ENCODE measurements at places on chromosomes 7 and 10.

DNA sequence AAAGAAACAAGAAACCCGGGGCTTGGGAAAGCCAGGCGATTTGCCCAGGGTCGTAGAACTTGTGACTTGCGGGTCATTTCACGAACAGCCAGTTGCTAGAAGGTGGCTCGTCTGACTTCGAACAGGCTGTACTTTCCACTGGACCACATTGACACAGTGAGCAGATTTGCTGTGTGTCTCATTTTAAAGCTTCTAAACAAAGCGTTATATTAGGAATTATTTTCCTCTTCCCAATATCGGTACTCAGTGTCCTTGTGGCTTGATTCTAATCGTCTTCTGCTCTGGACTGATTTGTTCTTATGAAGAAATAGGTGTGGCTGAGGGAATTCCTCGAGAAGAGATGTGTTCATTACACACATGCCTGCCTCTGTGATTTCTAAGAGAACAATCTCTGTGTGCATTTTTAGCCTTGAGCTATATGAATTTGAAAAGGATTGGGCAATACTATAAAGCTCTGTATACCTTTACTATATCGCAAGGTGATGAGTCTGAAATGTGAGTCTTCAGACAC lies 150.0 kb upstream of the PRR15 start:
- no peak for DNase-seq

DNA sequence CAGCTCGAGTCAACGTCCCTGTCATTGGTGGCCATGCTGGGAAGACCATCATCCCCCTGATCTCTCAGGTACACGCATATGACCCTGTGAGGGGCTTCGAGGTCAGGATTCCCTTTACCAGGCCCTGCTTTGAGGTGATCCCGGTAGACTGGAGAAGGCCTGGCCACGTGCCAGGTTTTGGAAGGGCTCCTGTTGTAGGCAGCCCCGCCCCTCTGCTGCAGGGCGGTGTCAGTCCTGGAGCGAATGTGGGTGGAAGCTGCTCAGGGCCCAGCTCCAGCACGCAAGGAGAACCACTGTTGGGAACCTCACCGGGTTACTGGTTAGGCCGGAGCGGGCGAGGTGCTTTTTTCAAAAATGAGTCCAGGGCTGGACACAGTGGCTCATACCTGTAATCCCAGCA lies 15.6 kb downstream of the MDH2 start:
- no peak for DNase-seq

GRCh38 chr7:146956321-146956720 lies 839.7 kb downstream of the CNTNAP2 start:
- DNase-seq: no peak

DNA sequence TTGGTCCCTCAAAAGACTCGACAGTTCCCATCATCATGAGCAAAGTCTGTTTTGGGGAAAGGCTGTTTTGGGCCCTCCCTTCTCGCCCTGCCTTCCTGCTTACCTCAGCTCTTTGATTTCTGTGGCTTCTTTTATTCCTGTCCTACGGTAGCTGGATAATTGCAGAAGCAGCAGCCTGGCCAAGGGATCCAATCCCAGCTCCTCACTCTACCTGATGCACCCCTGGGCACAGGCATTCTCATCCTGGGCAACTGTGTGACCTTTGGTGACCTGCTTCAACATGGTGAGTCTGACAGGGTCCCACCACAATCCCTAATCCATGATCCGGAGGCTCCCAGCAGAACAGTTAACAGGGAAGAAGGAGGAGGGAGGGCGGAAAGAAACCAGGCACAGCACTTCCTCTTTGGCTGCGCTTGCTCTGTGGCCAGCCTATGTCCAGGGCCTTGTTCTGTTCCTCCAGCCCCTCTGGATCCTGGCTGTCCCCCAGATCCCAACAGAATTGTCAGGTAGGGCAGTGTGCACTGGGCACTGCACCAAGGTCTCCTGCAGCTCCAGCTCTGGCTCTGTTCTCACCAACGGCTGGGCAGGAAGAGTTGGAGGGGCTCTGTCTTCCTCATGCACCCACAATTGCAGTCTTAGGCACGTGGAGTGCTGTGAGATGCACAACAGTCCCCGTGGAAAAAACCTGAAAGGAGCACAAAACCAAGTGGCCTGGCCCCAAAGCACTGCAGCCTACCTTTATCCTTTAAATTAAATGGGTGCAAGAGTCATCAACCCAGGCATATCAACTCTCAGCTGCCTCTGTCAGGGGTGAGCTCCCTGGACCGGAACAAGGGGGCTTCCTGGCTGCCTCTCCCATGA lies 144.4 kb downstream of the PTPN20 start:
- no peak for DNase-seq

GRCh38 chr10:11609492-11610093 lies 1.9 kb downstream of the USP6NL start:
- no peak for DNase-seq

DNA sequence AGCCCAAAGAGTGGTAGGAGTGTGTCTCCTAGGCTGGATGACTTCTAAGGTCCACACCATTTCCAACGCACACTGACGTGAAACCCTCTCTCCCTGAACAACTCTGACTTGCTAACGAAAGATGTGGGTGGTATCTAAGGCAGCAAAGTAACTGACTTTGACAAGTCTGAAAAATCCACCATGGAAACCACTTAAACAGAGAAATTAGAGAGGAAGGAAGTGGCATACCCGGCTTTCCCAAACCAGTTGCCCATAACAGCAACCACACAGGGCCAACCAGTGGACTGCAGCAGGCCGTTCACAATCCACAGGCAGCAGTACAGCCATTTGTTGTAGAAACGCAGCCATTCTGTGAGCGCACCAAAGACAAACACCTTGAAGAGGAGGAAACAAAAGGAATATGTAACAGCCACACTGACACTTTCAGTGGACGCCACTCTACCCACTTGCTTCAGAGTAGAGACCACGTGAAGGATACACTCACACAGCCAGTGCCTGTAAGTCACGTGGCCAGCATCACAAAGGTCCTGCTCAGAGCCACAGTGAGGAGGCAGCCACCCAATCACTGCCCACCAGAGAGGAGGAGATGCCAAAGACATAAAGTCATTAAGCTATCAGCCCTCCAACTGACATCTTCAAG lies 39.8 kb downstream of the SLC37A3 start:
- no peak for DNase-seq

DNA sequence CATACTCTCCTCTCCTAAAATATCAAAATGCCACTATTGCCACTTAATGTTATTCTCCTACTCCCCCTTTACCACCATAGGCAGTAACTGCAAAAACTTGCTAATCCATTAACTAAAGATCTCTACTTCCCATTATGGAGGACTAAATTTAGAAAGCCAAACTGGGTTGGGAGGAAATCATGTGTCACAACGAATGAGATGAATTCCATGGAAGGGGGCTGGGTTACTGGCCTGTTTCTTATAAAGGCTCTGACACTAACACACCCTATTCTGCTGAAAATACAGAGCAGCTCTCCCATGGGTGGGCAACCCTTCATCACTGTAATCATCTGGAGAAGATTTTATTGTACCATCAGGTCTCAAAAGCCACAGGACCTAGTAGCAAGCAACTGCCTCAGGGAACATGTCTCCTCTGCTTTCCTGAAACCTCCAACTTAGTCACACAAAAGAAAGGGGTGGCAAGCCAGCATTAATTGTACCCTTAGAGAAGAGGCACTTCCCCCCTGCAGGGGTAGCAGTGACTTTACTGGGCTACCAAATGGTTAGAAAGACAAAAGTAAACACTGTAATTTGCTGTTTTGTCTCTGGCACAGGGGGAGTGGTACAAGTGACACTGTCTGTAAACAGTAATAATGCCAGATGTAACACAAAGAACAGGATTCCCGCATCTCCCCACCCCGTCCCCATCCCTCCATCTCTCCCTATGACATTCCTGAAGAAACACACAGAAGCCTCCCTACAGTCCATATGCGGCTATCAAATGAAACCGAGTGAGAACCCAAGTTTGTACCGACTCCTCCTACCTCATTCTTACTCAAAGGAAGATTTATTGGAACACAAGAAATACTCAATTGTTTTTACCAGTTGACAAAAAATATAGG lies 81.6 kb downstream of the ARMH3 start:
- no peak for DNase-seq

- DNase-seq: no peak
Measured at GRCh38 chr7:7035851-7036250, 146.5 kb upstream of the C1GALT1 start.

DNA sequence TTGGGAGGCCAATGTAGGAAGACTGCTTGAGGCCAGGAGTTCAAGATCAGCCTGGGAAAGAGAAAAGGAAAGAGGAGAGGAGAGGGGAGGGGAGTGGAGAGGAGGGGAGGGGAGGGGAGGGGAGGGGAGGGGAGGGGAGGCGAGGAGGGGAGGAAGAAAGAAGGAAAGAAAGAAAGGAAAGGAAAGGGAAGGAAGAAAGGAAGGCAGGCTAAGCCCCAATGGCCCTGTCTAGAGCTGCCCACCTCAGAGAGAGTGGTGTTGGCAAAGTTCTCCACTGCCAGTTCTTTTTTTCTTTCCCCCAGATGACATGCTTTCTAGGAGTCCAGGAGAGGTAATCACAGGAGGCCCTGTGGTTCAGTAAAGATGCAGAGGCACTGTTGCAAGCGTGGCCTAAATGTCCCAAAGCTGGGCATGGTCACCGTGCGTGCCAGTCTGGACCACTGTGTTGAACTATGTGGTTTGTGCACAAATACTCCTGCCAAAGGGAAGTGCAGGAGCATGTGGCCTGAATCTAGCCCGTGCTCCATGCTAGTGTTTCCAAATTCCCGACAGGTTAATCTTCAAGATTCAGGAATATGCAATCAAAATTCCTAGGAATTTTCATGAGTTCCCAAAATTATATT lies 39.7 kb downstream of the ODAD2 start:
- DNase-seq: no peak

DNA sequence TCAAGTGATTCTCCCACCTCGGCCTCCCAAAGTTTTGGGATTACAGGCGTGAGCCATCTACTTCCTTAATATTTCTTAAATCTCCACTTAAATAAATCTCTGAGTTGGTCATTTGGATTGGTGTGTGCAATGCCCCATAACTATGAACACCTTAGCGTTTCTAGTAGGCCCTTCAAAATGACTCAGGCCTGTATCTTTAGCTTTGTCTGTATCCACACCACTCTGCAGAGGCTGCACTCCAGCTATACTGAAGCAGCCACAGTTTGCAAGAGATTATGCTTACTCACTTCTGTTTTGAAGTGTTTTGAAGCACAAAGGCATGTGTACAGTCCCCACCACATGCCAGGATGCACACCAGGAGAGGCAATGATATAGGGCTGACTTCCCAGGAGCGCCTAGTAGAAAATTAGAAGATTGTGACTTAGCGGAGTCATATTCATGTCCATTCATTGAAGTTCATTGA lies 2.4 kb upstream of the ST7 start:
- DNase-seq: no peak

DNA sequence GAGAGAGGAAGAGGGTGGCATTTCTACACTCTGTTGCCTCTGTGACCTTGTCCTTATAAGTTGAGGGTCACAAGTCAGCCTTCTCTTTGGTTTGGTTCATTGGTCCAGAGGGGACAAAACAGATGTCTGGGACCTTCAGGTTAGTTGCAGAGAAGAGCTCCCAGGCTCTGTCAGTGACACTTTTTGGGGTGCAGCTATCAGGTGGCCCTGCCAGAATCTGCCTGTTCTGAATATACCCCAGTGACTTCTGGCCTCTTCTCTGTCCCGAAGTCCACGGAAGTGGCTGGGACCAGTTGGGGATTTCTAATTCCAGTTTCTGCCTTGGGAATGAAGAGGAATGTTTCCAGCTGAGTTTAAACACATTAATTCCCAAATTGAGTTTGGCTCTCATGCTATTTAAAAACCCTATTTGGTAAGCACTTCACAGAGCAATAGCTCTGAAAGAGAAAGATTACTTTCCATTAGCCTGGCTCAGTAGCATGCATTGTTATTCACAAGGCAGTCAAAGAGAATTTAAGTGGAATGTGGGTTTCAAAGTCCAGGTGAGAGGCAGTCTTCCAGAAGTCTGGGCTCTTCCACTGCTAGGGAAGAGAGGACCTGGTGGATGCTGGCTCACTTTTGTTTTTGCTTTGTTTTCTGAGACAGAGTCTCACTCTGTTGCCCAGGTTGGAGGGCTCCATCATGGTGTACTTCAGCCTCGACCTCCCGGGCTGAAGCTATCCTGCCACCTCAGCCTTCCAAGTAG lies 237.8 kb upstream of the GALNT17 start:
- no peak for DNase-seq

DNA sequence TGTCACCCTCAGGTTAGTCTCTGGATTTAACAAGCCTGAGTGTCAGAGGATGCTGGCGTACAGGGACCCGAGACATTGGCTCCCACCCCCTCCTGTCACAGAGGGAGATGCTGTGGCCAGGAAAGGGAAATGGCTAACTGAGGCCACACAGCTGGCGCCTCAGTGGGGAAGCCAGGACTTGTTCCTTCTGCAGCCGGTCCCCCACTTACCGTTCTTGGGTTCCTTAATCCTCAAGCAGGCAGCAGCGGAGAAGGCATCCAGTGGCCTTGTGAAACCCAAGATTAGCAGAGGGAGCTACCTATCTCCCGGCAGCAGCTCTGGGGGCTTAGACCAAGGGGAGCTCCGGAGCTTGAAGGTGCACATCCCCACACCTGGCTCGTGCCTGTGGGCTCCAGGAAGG lies 65.4 kb downstream of the NEURL1 start:
- DNase-seq: no peak

DNA sequence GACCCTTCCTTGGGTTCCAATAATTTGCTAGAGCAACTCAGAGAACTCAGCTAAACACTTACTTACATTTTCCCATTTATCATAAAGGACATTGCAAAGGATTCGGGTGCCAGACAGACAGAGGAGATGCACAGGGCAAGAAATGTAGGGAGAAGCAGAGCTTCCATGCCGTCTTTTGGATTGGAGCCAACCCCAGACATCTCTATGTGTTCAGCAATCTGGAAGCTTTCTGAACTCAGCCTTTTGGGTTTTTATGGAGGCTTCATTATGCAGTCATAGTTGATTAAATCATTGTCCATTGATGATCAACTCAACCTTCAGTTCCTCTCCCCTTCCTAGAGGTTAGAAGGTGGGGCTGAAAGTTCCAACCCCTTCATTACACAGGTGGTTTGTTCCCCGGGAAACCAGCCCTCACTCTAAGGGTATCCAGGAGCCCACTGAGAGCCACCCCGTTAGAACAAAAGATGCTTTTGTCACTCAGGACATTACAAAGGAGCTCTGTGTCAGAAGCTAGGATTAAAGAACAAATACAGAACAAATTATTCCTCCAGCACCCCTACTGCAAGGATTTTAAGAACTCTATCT lies 211.9 kb upstream of the VSTM2A start:
- DNase-seq: no peak

GRCh38 chr10:33749790-33750189 lies 415.3 kb upstream of the NRP1 start:
- no peak for DNase-seq

DNA sequence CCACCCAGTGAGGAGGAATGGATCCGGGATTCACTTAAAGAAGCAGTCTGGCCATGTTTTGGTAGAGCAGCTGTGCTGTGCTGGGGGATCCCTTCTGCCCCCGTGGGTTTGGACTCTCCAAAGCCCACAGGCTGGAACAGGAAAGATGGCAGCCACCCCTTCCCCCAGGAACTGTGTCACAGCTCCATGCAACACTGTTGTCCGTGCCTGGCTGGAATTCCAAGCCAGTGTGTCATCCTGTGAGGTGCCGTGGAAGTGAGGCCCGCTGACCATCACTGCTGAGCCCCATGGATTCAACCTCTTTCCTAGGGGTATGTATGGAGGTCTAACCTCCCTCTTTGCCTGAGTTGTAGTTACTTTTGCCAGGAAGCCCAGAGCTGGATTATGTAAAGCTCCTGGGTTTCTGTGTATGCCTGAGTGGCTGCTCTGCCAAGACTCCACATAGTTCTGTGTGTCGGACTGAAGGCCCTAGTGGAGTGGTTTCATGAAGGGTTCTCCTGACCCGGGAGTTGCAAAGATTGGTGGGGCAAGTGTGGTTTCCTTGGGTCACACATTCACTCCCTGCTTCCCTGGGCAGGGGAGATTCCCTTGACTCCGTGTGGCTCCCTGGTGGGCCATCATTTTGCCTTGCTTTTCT lies 35.1 kb upstream of the PCGF5 start:
- no peak for DNase-seq

- no peak for DNase-seq
Measured at GRCh38 chr7:43612599-43613589, 30.0 kb downstream of the STK17A start.

Measured in right atrium auricular region (tissue), 2 donors.